ENCODE measurements at places on chromosomes 2 and 18.

DNA sequence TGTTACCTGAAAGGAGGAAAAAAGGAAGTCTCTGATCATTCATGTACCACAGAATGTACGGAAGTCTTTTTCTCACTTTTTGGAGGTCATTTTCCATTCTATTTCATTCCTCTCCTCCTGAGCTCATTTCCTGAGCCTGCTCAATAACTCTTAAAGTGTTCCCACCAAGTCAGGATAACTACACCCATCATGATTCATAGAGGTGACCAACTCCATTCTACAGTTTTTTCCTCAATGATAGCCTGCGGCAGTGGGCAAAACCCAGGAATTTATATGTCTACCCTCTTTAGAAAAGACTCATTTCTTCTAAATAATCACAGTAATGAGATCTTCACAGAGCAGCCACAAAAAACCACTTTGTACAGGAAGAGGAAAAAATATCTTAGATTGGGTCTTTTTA lies 372.5 kb downstream of the RBM43 start:
- no peak for DNase-seq

- DNase-seq = no peak
These were observed 50.6 kb downstream of the GALNT3 start for GRCh38 chr2:165743442-165743841.

DNA sequence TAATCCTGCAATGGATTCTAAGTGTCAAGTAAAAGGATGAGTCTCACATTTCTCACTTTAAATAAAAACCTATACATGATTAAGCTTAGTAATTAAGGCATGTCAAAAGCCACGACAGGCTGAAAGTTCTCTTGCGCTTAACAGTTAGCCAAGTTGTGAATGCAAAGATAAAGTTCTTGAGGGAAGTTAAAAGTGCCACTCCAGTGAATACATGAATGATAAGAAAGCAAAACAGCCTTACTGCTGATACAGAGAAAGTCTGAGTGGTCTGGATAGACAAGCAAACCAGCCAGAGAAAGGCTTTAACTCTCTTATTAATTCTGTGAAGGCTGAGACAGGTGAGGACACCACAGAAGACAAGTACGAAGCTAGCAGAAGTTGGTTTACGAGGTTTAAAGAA lies 12.7 kb downstream of the THOC1 start:
- no peak for DNase-seq

GRCh38 chr18:1914489-1914888 lies 656.8 kb downstream of the METTL4 start:
- DNase-seq = no peak

Measured in stimulated activated naive CD4-positive, alpha-beta T cell (primary cell).